ENCODE measurements at places on chromosomes 2 and 18. TPM values are rescaled to one million over a fixed set of nuclear protein-coding genes. Genes with fewer than 3 reads are reported as not detected.

DNA sequence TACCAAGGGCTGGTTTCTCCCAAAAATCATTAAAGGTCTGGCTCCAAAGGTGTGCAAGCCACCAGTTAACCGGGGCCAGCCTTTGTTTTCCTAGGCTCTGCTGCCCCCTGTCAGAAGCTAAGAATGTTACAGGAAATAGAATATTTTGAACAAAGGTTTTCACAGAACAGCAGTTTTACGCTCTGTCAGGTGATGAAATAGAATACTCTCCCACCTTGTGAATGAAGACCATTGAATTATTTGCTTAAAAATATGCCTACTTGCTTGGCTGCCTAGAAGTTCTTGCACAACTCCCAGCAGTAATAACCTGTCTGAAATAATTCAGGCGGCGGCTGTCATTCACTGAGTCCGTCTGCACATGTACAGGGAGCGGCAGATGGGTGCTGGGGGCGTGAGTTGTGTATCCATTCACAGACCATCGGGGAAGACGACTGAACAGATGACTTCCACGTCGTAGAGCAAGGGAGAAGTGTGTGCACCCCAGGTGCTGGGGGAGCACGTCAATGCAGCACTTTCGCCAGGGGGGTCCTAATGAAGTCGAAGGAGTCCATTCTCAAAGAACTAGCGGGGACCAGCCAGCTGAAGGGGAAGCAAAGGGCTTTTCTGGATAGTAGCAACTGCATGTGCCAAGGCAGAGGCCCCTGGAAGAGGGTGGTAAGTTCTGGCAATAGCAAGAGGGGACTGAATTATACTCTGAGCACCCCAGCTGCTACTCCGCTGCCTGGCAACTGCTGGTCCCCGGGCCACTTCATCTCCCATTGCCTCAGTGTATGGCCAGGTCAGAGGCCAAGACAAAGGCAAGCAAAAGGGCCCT lies 56.1 kb downstream of the SF3B1 start:
- DNase-seq: peak; percentile 70
- H3K4me1 ChIP-seq: no peaks in the 10 kb centered on the region
- no peak overlapping the region for H3K27ac ChIP-seq
- H3K36me3 ChIP-seq: no peaks in the 10 kb centered on the region
- no peaks in the 10 kb centered on the region for H3K27me3 ChIP-seq

GRCh38 chr2:95352310-95353054 lies 50.0 kb upstream of the FAHD2A start:
- peaks cover 13% of the 10 kb centered on the region for H3K27me3 ChIP-seq
- DNase-seq: peak; percentile 20
- no peaks in the 10 kb centered on the region for H3K36me3 ChIP-seq
- no peak overlapping the region for H3K4me3 ChIP-seq

- no peaks in the 10 kb centered on the region for H3K4me1 ChIP-seq
- H3K4me3 ChIP-seq: no peak overlapping the region
- H3K36me3 ChIP-seq: no peaks in the 10 kb centered on the region
- no peak overlapping the region for H3K27ac ChIP-seq
- H3K27me3 ChIP-seq: no peaks in the 10 kb centered on the region
Observed at GRCh38 chr18:6022074-6022444, 126.7 kb upstream of the TMEM200C start.

UNC80 gene
- total RNA-seq: 0.38 TPM

SAP130 gene
- total RNA-seq: 49.2 TPM

IMMT gene
- 105 TPM for total RNA-seq

DES gene
- 1.5 TPM for total RNA-seq

FBXO48 gene
- 1.1 TPM for total RNA-seq

ADD2 gene
- total RNA-seq: 170 TPM
